ENCODE measurements at places on chromosomes 5 and 9. TPM values are rescaled to one million over a fixed set of nuclear protein-coding genes. Genes with fewer than 3 reads are reported as not detected.

Gene KCNIP1
- 2.3 TPM for total RNA-seq

Gene EGFLAM
- total RNA-seq = 6.8 TPM

Gene DAPK1
- 246 TPM for total RNA-seq

Gene OR1B1
- total RNA-seq = not detected

GRCh38 chr5:40660751-40661150, 19.0 kb upstream of the PTGER4 start:
- no peak for DNase-seq

DNA sequence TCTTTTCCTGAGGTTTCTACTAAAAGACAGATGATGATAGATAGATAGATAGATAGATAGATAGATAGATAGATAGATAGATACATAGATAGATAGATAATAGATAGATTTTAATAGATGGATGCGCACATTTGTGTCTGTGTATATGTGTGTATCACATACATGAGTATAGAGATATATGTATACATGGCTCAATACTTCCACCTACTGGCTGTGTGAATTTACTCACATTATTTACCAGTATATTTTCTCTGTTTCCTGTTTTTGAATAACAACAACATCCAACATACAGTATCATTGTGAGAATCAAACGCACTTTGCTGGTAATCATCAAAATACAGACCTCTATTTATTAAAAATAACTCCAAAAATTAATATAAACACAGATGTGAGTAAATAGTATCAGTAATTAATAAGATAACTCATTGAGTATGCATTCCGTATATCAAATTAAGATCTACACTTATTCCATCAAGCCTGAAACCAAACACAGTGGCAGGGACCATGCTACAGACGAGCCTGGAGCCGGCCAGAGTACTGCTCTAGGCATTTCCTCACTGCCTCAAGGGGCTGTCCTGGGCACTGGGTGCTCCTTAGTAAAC, 338.0 kb downstream of the SEMA5A start:
- DNase-seq = no peak

- no peak for DNase-seq
Measured at GRCh38 chr5:2699231-2699630, 52.2 kb downstream of the IRX2 start.

GRCh38 chr9:112184946-112185345, 9.8 kb upstream of the SUSD1 start:
- DNase-seq = no peak

DNA sequence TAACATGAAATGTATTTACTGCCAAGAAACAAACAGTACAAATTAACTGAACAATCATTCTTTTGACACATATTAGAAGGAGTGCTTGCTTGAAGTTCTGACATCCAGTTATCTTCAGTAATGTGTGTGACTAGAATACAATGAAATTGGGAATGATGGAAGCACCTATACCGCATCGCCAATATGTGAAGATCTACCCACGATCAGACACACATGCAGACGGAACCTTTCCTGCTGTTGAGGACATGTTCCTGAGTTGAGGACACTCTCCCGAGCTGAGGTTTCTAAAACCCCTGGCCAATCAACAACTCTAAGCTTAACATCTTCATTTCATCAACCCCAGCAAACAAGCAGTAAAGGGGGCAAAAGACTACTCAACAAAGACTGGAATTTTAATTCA, at the start of gene OR13C3:
TSS of gene OR13C3 (minus strand) at position 101 of the 400 bp plus-strand sequence. CDS start 133 bp downstream, outside the sequence.
- DNase-seq = no peak

- no peak for DNase-seq
Measured at GRCh38 chr5:102875721-102876123, 120.6 kb downstream of the PAM start.

DNA sequence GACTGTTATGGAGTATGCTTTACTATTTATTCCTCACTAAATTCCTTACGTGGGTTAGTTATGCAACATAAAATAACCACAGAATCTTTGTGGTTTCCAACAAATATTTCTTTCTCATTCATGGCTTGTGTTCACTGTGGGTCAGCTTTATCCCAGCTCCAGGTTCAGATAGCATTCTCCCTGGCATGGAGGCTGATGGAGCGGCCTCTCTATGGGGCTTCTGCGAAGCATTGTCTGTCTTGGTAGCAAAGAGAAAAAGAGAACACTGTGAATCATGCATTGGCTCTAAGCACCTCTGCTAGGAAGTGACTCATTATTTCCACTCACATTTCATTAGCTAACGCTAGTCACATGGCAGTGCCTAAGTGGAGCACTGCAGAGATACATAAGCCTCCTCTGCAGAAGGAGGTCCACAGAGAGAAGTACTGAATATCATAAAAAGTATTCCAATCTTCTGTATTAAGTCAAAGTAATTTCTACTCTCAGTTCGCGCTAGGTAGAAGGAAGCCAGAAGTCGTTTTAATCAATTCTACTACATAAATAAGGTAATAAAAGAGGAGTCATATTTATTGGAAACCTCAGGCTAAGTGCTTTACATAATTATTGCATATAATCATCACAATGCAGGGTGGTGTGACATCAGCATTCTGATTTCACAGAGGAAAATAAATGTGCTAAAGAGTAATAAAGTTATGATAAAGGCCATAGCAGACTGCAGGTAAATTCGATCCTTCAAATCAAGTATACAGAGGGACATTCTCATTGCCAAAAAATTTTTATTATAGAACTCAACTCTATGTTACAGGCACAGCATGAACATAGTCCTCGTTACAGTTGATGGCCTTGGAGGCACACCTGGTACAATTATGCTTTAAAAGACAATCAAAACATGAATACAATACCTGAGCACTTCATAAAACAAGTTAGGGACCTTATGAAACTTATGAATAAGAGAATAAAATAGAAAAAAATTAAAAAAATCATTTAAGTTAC, 531.1 kb downstream of the CETN3 start:
- DNase-seq = no peak

GRCh38 chr5:318931-319601, 2.4 kb upstream of the AHRR start:
- DNase-seq = no peak

Data from mesothelial cell of epicardium (in vitro differentiated cells).